AML-193 (cell line): ENCODE measurements at places on chromosomes 11 and 22.

- DNase-seq, result no peak
Observed at GRCh38 chr22:39997939-39998726, 3.4 kb downstream of the FAM83F start.

- DNase-seq, result no peak
Observed at GRCh38 chr11:122976734-122977469, 4.7 kb downstream of the BSX start.

GRCh38 chr11:44758983-44759382 lies 32.2 kb downstream of the TSPAN18 start:
- no peak for DNase-seq

- no peak for DNase-seq
Observed at GRCh38 chr11:122213171-122213570, 97.2 kb upstream of the BLID start.

- DNase-seq, result no peak
Observed at GRCh38 chr11:42576318-42576717, 735.5 kb upstream of the API5 start.

GRCh38 chr11:64716473-64717267 lies 6.3 kb downstream of the NRXN2 start:
- DNase-seq, result no peak

GRCh38 chr22:24500277-24500820 lies 5.2 kb downstream of the UPB1 start:
- no peak for DNase-seq

GRCh38 chr11:44950031-44950624 lies 555 bp downstream of the TP53I11 start:
- no peak for DNase-seq

- no peak for DNase-seq
Observed at GRCh38 chr11:69074375-69075140, 25.8 kb downstream of the TPCN2 start.

DNA sequence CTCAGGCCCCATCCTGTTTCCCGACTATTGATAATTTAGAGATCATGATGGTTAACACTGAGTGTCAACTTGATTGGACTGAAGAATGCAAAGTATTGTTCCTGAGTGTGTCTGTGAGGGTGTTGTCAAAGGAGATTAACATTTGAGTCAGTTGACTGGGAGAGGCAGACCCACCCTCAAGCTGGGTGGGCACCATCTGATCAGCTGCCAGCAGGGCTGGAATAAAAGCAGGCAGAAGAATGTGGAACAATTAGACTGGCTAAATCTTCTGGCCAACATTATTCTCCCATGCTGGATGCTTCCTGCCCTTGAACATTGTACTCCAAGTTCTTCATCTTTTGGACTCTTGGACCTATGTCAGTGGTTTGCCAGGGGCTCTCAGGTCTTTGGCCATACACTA lies 1170.0 kb upstream of the CNTN5 start:
- DNase-seq, result no peak

GRCh38 chr11:12243486-12243885 lies 133.1 kb downstream of the MICAL2 start:
- DNase-seq, result no peak

DNA sequence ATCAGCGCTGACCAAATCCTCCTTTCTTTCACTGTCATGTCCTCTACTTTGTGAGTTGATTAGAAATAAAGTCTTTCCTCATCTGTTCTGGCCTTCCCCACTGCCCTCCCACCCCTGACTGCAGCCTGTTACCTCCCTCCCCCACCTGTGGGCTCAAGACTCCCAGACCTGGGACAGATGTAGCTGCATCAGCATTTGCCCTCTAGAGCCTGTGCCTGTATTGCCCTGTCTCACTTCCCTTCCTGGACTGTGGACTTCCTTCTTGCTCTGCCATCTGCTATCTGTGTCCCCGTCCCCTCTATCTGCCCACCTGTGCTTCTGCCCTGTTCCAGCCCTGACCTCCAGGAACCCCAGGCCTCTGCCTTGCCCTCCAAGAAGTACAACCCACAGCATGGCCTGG lies 122.5 kb downstream of the GALNT18 start:
- no peak for DNase-seq

DNA sequence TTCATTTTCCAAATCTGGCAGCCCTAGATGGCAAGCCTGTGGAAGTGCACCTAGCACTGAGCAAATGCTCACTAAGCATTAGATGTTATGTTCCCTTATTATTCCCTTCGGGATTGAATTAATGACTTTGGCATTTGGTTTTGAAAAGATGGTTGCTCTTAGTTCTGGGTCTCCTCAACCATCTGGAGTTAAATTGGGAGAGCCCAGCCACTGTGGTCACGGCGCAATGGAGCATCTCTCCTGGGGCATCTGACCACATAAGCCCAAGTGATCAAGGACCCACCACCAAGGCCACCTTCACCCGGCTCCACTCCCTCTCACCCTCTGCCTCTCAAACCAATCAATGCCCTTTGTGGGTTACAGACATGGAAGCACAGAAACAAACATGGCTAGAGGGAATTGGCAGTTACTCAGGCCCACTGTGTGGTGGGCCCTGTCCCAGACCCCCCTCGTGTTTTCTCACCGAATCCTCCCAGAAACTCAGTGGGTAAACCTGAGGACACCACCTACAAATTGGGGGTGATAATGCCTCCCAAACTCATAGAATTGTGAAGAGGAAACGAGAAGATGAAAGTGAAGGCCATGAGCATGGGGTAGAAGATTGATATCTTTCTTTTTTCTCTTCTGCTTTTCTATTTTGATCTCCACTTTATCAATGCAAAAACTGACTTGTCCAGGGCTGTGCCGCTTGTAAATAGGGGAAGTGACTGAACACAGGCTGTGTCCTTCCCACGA lies 52.2 kb downstream of the IRAG1 start:
- DNase-seq, result peak; percentile 67

DNA sequence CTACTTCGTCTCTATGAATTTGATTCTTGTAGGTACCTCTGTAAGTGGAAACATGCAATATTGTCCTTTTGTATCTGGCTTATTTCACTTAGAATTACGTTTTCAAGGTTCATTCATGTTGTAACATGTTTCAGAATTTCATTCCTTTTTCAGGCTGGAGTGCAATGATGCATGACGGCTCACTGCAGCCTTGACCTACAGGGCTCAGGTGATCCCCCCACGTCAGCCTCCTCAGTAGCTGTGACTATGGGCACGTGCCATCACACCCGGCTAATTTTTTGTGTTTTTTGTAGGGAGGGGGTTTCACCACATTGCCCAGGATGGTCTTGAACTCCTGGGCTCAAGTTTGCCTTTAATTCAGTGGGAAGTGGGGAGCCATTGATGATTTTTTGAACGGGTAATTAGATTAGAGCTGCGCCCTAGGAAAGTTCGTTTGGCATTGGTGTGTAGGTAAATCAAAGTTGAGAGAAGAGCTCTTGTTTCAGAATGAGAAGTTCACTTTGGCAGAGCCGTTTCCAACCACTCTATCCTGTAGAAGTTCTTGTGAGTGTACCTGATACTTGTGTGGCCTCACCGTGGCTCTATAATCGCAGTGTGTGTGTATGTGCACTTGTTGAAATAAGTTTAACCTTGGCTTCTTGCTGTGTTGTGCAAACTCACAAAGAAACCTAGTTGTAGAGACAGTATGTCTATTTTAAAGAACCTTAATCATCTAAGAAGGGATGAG lies 115.9 kb downstream of the NAV2 start:
- no peak for DNase-seq

DNA sequence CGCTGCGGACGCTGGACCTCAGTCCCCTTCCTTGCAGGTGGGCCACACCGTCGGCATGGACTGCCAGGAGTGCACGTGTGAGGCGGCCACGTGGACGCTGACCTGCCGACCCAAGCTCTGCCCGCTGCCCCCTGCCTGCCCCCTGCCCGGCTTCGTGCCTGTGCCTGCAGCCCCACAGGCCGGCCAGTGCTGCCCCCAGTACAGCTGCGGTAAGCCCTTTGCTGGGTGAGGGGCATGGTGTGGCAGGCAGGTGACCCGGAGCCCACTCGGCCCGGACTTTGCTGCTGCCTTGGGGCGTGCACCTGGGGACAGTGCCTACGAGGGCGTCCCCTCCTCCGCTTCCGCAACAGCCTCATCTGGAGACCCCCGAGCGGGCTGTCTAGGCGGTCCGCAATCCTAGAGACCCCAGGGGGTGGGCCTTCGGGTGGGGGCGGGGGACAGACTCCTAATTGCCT lies 25.4 kb upstream of the MUC5B start:
- DNase-seq, result no peak

- DNase-seq, result no peak
Observed at GRCh38 chr22:43412808-43413795, 1.3 kb downstream of the MPPED1 start.

DNA sequence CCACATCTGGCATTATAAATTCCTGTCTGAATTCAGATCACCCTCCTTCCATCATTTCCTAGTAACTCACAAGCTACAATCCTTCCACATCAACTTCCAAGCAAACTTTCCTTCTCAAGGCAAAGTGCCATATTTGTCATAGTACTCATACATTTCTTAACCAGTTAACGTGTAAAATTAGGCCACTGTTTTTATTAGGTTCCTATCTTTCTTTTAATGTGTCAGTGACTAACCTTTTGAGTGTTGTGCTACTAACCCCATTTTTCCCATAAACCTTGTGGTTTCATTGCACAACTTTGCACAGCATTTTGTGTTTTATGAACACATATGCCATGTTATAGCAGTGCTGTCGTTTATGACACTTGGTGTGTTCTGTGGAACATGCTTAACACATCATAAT lies 90.1 kb downstream of the KIF18A start:
- DNase-seq, result no peak

DNA sequence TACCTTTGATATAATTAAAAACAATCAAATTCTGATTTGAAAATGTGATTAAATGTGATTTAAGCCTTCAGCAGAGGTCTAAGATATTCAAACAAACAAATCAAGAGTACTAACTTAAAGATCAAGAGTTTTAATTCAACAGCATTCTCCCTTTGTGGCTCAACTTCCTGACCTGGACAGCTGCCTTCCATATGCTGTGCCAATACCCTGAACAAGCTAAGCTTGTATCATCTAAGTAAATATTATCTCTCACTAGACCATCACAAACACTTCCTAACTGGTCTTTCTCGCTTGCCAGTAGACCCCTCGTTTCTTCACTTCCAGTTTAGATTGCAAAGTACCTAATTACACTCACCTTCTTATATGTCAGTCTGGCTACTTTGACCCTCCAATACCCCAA lies 35.9 kb upstream of the P4HA3 start:
- DNase-seq, result no peak

DNA sequence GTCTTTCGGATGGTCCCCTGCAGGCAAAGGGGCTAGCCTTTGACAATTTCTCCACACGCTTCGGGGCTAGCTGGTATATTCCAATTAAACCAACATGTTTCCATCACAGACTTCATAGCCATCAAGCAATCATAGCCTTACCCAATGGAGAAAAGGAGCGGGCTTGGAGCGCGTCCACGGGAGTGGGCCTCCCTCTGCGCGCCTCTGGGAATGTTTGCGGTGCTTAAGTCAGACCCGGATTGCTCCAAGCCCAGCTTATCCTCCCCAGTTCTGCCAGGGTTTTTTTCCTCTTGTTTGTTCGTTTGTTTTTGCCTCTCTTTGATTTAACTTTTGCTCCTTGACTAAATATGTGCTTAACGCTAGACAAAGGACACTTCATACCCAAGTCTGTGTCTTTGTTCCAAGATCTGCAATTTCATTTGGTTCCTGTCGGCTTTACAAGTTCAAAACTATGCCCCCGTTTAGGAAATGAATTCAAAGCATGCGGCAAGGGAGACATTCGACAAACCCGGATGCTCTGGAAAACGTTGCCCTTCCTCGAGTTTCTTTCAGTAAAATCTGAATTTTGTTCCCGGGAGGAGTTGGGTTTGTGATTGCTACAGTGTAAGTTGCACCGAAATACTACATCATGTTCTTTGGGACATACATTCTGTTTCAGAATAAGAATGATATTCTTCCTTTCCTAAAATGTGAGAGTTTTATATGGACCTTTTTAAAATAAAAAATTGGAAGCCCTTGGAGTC lies 1.0 kb upstream of the GLB1L2 start:
- DNase-seq, result no peak

GRCh38 chr22:20749453-20749852 lies 24.5 kb upstream of the SERPIND1 start:
- no peak for DNase-seq

DNA sequence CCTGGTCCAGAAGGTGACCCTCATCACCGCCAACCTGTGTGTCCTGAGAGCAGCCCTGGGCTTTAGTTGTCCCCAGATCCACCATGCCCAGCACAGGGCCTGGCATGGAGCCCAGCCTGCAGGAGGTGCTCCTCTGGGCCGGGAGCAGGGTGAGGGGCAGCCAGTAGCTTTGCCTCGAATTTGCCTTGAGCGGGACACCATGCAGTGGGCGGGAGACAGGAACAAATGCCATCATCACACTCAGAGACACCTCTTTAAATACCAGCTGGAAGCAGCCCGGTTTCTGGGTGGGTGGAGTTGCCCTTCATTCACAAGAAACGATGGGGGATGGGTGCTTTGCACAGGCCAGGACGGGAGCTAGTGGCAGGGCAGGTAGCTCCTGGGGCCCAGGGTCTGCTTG lies 19.3 kb downstream of the FLRT1 start:
- DNase-seq, result no peak

DNA sequence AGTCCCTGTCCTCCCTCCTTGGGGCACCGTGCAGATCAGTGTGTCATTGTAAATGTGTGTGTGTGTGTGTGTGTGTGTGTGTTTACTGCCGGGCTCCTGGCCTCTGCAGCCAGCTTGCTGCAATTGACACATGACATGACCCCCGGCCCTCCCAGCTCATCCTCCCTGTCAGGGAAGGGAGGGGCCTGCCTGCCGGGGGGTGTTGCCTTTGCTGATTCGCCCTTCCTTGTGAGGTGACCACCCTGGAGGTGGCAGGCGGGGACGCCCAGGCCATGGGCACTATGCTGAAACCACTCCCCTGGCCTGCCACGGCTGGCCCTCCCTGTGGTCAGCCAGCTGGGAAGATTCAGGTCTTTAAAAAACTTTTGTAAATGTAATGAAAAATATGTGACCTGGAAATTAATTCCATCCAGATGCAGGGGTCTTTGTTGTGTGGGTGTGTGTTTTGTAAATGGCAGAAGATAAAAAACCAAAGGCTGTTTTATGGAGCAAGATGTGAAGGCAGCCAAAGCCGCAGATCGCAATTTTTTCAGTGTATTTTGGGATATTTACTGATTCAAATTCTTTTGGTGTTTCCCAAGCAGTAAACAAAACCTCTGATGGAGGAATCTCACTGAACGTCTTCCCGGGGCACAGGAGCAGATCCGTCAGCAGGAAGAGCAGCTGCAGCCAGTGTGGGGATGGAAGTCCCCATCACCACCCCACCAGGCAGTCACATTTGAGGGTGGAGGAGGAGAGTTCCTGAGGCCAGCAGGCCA lies 23.2 kb downstream of the SHISAL1 start:
- DNase-seq, result no peak

DNA sequence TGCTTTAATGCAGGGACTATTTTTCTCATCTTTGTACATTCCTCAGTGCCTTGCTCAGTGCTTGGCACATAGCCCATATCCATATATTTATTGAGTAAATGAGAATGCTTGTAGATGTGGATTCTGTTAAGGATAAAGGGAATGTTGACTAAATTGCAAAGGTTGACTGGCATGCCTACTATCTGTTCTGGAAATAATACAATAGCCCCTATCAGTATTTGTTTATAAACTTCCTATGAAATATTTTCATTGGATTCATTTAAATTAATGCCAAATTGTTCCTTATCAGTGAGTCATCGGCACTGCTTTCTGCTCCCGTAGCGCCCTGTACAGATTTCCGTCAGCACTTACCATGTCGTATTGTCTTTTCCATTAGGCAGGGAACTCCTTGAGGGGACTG lies 8.0 kb downstream of the RNF121 start:
- DNase-seq, result no peak

GRCh38 chr11:114169321-114169749 lies 109.8 kb downstream of the ZBTB16 start:
- no peak for DNase-seq

- no peak for DNase-seq
Observed at GRCh38 chr11:107840129-107840484, 18.5 kb downstream of the SLC35F2 start.

GRCh38 chr11:86202013-86202336 lies 42.6 kb upstream of the EED start:
- peak; percentile 49 for DNase-seq
